ENCODE measurements at places on chromosomes 4 and X.

DNA sequence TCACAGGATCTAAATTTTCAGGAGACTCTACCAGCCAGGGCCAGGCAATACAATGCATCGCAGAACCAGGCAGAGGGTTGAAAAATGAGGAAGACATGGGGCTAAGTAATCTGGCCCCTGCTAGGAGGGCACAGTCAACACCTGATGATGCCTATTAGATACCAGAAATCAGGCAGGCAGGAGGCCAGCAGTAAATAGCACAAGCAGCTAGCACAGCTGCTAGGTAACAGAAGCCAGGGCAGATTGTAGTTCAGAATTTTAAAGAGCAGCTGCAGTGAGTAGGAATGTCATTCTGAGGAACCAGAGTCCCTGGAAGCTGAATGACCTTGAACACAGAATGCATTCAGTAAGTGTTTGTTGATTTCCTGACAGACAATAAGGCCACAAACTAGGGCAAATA, 38.8 kb upstream of the TRPC5OS start:
- no peak for DNase-seq

DNA sequence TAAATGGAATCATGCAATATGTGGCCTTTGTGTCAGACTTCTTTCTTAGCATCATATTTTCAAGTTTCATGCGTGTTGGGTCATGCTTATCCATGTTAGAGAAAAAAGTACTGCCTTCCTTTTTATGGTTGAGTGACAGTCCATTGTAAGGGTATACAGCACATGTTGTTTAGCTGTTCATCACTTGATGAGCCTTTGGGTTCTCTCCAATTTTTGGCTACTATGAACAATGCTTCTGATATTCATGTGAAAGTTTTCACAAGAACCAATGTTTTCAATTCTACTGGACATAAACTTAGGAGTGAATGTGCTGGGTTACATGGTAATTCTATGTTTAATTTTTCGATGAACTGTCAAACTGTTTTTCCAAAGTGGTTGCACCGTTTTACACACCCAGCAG, 28.1 kb upstream of the LNX1 start:
- DNase-seq, result no peak

DNA sequence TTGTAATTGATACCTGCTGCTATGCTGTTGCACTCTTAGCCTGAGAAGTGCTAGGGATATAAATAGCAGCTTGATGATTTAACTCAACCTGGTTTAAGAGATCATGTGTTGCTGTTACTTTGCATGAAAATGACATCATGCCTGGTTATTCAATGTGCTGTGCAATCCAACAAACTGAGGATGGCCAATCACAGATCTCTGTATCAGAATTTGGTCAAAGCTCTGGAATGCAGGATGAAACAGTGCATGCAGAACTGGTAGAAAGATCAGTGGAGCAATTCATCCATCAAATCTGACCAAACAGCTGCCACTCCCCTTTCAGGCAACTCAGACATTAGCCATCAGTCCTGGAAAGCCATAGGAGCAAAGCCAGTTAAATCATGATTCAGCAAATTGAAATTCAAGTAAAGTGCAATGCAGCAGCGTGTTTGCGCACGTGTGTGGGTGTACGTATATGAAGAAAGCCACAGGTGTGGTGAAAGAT, 160.3 kb upstream of the RASGEF1B start:
- no peak for DNase-seq

DNA sequence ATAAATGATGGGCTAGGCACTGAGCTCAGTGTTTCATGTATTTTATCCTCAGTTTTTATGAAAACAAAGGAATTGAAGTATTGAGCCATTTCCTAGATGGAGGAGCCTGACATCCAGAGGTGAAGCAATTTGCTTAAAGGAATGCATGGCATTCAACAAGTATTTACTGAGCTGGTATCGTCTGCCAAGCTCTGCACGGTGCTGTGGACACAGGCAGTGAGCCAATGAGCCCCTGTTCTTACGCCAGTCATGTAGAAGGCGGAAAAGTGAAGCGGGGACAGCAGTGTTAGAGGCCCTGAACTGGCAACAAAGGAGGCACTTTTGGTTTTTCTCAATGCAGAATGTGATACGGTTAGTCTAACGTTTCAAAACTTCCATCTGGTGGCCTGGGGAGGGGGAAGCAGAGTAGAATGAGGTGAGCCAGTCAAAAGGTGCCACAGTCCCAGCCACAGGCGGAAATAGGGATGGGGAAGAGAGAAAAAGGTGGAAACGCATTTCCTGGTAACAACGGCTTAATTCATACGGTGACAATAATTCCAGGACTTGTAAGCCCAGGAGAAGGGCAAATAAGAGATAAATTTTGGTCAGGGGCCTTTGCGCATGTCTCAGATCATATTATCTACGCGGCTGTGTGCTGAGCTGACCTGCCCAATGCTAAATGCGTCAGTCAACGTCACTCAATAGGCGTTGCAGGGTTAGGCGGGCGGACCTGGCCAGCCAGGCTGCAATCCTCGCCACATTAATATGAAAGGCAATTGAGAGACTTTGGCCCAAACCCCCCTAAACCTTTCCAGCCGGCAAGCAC, 133.9 kb downstream of the AFAP1 start:
- DNase-seq, result no peak

- DNase-seq, result no peak
Measured at GRCh38 chr4:75101906-75102786, 169.2 kb downstream of the PARM1 start.

DNA sequence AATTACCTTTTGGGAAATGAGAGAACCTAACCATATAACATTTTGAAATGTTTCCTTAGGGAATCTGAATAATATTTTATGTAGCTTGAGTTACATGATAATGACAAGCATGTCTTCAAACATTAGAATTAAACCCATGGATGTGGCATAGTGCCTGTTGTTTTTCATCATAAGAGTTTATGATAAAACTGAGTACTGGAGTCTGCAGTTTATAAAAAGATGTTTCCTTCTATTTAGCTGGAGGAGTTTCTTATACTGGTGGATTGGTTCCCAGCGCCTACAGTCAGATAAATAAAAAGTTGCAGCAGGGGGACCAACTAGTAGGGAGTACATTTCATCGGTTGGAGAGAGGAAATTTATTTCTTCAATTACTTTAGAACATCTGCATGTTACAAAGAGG, 70.1 kb upstream of the PCDH18 start:
- no peak for DNase-seq

DNA sequence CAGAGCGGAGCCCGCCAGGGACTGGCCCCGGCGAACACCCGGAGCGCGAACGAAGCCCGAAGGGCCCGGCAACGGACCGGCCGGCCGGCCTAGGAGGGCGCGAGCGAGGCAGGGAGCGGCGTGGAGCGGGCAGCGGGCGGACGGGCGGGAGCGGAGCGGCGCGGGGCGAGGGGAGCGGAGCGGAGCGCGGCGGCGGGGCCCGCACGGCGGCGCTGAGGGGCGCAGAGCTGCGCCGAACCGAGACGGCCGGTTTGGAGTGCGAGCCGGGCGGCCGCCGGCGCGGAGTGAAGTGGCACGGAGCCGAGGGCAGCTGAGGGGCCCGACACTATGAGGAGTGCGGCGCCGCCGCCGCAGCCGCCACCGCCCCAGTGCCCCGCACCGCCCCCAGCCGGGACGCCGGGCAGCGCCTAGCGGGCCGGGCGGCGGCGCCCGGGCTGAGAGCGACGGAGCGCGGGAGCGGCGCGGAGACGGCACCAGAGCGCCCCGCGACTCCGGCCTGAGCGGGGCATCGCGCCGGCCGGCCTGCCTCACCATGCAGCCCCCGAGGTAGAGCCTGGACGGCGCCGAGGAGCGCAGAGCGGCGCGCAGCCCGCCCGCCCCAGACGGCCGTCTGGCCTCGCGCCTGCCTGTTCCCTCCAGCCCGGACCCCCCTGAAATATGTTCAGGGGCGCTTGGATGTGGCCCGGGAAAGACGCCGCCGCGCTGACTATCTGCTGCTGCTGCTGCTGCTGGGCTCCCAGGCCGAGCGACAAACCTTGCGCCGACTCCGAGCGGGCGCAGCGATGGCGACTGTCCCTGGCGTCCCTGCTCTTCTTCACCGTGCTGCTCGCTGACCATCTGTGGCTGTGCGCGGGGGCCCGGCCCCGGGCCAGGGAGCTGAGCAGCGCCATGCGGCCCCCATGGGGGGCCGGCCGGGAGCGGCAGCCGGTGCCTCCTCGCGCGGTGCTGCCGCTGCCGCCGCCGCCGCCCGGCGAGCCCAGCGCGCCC, 793 bp downstream of the NALF2 start:
- no peak for DNase-seq

- no peak for DNase-seq
Measured at GRCh38 chr4:123206016-123206415, 190.6 kb upstream of the SPRY1 start.

DNA sequence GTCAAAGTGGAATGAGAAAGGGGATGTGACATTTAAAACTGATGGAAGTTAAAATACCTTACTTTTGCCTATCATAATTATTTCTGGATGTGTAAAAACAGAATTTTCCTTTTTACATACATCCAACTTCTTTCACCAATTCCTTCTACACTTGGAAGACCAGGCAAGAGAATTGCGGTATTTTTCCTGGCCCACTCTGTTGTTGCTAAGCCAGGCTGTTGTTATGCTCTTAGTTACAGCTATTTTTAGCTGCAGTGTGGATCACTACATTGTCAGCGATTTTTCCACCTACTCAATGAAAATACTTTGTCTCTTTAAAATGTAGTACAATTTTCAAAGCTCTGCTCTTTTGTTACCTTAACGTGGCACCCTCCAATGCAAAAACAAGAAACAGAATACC, 43.4 kb downstream of the NKX6-1 start:
- no peak for DNase-seq

DNA sequence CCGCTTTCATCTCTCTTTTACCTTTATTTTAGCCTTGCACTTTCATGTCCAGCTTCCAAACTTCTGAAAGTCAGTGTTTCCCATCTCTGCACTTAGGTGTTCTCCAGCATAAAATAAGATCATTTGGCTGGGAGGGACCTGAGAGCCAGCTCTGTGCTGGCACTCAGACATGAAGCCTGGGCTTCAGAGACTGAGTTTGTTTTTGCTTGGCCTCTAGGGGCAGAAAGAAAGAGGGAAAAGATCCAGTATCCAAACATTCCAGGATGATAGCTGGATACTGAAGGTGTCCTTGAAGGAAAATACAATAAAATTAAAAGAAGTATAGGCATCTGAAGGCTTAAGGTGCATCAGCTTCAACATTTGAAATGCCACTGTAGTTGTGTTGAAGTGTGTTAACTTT, 202.4 kb upstream of the ZIC3 start:
- DNase-seq, result no peak

- no peak for DNase-seq
Measured at GRCh38 chrX:43655151-43656004, 721 bp upstream of the MAOA start.

- DNase-seq, result peak; percentile 87
Measured at GRCh38 chr4:1726146-1726934, 5.0 kb downstream of the TACC3 start.

GRCh38 chr4:147723326-147723725, 8.6 kb upstream of the ARHGAP10 start:
- no peak for DNase-seq

GRCh38 chr4:152094970-152095700, 334.3 kb upstream of the GATB start:
- no peak for DNase-seq

DNA sequence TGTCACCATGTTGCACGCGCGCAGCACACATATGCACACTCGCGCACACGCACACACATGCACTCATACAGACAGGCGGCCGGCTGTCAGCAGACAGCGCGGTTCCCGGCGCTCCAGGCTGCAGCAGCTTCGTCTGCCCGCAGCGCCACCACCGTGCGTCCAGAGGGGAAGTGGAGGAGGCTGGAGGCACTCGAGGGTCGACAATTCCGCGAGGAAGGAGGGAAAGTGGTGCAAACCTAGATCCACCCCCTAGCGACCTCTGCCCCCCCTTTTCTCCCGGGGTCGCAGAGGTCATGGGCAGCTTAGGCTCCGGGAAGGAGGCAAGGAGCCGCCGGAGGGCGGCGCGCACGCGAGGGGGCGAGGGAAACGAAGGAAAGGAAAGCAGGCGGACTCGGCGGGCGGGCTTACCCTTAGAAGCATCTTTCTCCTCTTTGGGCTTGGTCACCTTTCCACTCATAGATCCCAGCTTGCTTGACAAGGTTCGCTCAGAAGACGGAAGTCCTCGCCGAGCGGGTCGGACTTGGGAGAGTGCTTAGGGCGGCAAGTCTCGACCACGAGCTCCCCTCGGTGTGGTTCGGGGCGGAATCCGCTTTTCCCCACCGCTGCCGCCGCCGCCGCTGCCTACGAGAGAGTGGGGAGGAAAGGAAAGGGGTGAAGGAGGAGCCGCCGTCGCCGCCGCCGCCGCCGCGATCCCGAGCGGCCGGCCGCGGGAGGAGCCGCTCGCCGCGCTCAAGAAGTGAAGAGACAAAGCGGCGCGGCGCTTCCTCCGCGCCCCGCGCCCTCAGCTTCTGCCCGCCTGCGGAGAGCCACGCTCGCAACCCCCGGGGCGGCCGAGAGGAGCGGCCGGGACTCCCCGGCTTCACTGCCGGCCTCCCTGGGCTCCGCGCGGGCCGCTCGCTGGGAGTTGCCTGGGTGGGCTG, 326.6 kb upstream of the F9 start:
- peak; percentile 14 for DNase-seq

GRCh38 chr4:15294202-15294601, 133.6 kb upstream of the C1QTNF7 start:
- DNase-seq, result no peak

- DNase-seq, result peak; percentile 31
Measured at GRCh38 chr4:107825072-107825824, 516 bp downstream of the SGMS2 start.

GRCh38 chr4:17265139-17265538, 246.8 kb downstream of the QDPR start:
- DNase-seq, result no peak

DNA sequence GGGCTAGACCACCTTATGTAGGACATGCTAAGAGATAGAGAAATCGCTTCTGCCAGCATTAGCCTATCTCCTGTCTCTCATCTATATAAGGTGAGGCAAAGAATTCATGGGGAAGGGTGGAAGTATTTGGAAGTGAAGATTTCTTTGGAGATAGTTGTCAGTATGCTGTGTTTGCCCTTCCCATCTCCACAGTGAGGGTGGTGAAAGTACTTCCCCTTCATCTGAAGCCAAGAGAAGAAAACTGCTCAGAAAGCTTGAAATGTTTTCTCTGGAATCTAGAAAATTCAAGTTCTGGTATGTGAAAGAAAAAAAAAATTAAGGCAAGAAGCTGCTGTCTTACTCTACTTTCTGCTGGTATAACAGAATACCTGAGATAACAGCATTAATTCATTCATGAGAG, 12.3 kb upstream of the ADH5 start:
- DNase-seq, result no peak

DNA sequence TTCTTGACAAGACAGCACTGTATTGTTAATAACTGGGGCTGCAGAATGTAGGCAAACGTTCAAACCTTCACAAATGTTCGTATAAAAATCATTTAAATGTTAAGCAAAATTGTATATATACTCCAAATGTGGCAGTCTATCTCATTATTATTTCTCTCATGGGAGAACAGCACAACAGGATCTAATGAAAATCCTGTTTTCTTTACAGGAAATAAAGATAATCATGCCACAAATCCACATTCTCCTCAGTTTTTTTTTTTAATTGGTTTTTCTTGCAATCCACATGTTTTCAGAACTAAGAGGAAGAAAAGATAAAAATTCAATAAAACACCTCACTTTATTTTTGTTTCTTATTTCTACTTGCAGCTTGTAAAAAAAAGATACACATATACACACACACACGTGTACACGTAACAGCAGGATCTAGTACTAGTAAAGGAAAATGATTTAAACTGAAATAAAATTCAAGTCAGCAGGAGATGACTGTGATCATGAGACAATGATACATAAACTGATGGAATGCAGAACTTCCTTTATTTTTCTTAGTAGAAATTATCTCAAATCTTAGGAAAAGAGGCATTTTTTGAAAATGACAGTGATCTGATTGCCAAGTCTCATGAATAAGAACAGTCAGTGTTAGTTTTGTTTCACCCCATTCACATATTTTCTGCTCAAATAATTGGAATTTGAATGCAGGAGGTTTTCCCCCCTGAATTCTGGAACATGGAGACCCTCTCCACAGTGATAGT, 11.3 kb downstream of the APBB2 start:
- DNase-seq, result no peak
